Lung (tissue), 17 donors: ENCODE measurements at places on chromosomes 12 and 14. TPM values are rescaled to one million over a fixed set of nuclear protein-coding genes. Genes with fewer than 3 reads are reported as not detected.

The TMEM63C gene
- 0.48 TPM for total RNA-seq

The SAMD4A gene
- total RNA-seq = 25.9 TPM

The ANKRD33 gene
- total RNA-seq = 0.21 TPM

The OASL gene
- total RNA-seq = 0.60 TPM

The ATF7IP gene
- total RNA-seq = 57.3 TPM

The LIN7A gene
- total RNA-seq = 7.0 TPM

The IL22 gene
- not detected for total RNA-seq

The ATP2A2 gene
- total RNA-seq = 162 TPM

The CNTN1 gene
- 1.8 TPM for total RNA-seq

The BEGAIN gene
- 1.3 TPM for total RNA-seq

The IL31 gene
- not detected for total RNA-seq

The CYP27B1 gene
- total RNA-seq = 2.9 TPM

The LRRC43 gene
- total RNA-seq = 11.6 TPM

The KRT79 gene
- total RNA-seq = not detected

The SPRYD3 gene
- total RNA-seq = 17.1 TPM

The ACTR6 gene
- 25.2 TPM for total RNA-seq

The GRIN2B gene
- total RNA-seq = 0.25 TPM

The RTL1 gene
- total RNA-seq = 0.09 TPM

The AKAP5 gene
- total RNA-seq = 1.7 TPM

The ASCL1 gene
- 0.88 TPM for total RNA-seq

The ESRRB gene
- total RNA-seq = 0.15 TPM

The LRRC10 gene
- not detected for total RNA-seq

The SDR9C7 gene
- total RNA-seq = not detected

The PMEL gene
- total RNA-seq = 1.7 TPM

The ABHD12B gene
- 0.95 TPM for total RNA-seq

The KRT5 gene
- 49.4 TPM for total RNA-seq

The RCOR1 gene
- total RNA-seq = 63.9 TPM

The TAS2R13 gene
- total RNA-seq = 1.7 TPM

The SCNN1A gene
- 312 TPM for total RNA-seq

The EFS gene
- 18.2 TPM for total RNA-seq

The TMEM253 gene
- total RNA-seq = 0.20 TPM

The LTB4R gene
- 4.4 TPM for total RNA-seq

The KRT83 gene
- not detected for total RNA-seq

The RFX4 gene
- total RNA-seq = not detected

The FOXG1 gene
- not detected for total RNA-seq

The CEBPE gene
- 0.67 TPM for total RNA-seq

The CLEC7A gene
- 50.8 TPM for total RNA-seq

The KRT6B gene
- total RNA-seq = 0.25 TPM

The SAMD15 gene
- 5.9 TPM for total RNA-seq

The CD163L1 gene
- total RNA-seq = 22.0 TPM

The ELK3 gene
- 68.5 TPM for total RNA-seq

The FGF6 gene
- total RNA-seq = not detected

The ESYT1 gene
- 131 TPM for total RNA-seq

The SLC6A12 gene
- 4.5 TPM for total RNA-seq

The EDDM3A gene
- total RNA-seq = not detected

The TDRD9 gene
- 8.2 TPM for total RNA-seq

The PITPNM2 gene
- 37.8 TPM for total RNA-seq

The PRPH gene
- total RNA-seq = 2.7 TPM

The TTC6 gene
- total RNA-seq = 6.5 TPM

The FOXA1 gene
- total RNA-seq = 31.7 TPM

The TMEM229B gene
- 4.5 TPM for total RNA-seq

The NFE2 gene
- 7.9 TPM for total RNA-seq

The PTPRR gene
- 0.98 TPM for total RNA-seq

The HNF1A gene
- total RNA-seq = 0.46 TPM
